Mesothelial cell of epicardium (in vitro differentiated cells): ENCODE measurements at places on chromosomes 6 and 20. TPM values are rescaled to one million over a fixed set of nuclear protein-coding genes. Genes with fewer than 3 reads are reported as not detected.

- DNase-seq = no peak
Observed at GRCh38 chr6:7727086-7727945, 1.4 kb downstream of the BMP6 start.

DNA sequence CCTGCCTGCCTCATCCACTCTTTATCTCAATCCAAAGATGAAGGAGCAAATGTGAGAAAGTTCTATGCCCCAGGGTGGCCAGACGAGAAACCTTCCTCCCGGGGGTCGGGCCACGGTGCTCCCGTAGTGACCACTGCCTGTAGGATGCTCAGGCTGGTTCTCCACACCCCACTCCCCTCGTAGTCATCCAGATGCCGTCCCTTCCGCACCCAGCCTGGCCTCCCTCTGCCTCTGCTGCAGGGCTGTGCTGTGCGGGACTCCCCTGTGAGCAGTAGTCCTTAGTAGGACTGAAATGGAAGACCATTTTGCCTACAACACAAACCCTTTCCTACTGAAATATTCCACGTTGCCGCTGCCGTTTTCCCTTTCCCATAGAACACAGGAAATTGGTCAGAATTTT lies 2.0 kb downstream of the TMC2 start:
- DNase-seq = no peak

BANF2 gene
- not detected in 3 replicates for total RNA-seq

GRIK2 gene
- 2.9 to 4.1 TPM (median 3.2 TPM) in 3 replicates for total RNA-seq

GRCh38 chr6:45184937-45185336 lies 143.2 kb upstream of the RUNX2 start:
- no peak for DNase-seq

DNA sequence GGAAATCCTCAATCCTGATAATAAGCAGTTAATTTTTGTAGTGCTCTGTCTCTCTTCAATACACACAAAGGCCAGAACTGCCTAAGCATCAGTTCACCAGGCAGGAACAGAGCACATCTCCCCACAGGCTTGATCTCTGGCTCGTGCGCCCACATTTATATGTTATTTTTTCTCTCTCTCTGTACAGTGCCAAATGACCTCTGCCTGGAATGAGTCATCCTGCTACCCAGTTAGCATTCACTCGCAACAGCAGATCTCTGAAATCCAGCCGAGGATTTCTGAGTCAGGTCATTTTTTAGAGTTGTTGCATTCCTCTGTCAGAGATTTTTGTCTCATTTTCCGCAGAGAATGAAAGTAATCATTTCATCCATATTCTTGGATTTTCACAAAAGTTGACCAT lies 107.1 kb downstream of the COL12A1 start:
- DNase-seq = no peak

DNA sequence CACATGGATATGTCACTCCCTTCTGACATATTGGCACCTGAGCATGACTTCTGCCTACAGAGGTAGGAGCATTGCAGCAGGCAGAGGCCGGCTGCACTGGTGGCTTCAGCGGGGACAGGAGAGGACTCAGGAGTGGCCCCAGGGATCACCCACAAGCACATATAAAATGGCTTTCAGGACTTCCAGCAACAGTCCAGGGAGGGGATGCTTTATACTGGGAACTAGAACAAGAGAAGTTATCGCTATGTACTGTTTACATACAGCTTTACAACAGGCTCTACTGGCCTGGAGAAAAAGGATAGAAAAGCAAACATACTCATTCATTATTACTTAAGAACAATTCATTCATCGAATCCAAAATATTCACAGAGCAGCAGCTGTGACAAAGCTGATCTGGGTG lies 337.8 kb downstream of the THBS2 start:
- no peak for DNase-seq

APOM gene
- total RNA-seq = 2.4 to 3.4 TPM (median 3.1 TPM) in 3 replicates
